ENCODE measurements at places on chromosomes 6 and 20.
A peak's percentile ranks its signal among the peaks of the same experiment; 100 is the strongest.

DNA sequence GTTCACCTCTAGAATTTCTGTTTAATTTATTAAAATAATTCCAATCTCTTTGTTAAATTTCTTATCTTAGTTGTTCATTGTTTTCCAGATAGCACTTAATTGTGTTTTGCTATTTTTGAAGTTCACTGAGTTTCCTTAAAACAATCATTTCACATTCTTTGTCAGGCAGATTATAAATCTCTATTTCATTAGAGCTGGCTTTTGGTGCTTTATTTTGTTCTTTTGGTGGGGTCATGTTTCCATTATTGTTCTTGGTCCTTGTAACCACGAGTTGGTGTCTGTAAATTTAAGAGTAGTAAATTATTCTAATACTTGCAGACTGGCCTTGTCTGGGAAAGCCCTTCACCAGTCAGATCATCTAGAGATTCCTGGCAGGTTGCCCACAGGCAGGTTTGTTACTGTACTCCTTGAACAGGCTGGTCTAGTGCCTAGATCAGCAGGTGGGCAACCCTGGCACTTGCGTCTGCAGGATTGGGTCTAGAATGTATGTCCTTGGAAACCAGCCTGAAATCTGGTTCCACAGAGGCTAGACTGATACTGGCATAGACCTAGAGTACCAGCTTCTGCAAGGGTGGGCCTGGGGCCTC, 110.4 kb downstream of the ADGB start:
- no peak for DNase-seq

DNA sequence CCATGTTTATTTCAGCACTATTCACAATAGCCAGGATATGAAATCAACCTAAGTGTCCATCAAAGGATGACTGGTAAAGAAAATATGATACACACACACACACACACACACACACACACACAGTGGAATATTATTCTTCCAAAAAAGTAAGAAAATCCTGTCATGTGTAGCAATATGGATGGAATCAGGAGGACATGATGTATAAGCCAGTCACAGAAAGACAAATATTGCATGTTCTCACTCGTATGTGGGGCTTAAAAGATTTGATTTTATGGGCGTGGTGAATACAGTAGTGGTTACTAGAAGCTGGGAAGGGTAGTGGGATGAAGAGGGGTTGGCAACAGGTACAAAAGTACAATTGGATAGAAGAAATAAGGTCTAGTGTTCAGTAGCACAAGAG, 207.0 kb upstream of the PRDM1 start:
- no peak for DNase-seq

GRCh38 chr6:90319044-90319443, 22.4 kb upstream of the BACH2 start:
- no peak for DNase-seq

GRCh38 chr6:68990317-68990716, 355.2 kb downstream of the ADGRB3 start:
- no peak for DNase-seq

DNA sequence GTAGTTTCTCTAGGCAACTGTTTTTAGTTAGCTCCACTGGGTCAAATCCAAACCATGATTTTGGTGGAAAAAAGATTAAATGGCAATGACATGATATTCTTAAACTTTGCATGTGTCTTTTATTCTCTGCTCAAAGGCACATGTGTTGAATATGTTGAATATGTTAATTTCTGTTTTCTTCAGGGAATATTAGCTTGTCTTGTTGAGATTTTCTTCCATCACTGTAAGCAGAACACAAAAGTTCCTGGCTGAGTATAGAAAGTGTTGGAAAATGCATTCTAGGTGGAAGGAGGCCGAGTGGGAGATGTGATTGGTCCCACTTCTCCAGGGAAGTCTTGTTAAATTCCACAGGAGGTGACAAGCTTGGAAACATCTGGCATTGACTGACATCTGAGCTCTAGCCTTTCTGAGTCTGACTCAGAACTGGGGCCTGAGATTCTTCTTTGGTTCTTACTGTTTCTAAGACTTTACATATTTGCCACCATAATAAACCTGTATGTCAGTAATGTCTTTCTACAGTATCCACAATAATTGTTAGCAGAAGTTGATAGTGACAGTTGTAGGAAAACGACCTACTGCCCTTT, 81.1 kb downstream of the LAMA4 start:
- no peak for DNase-seq

GRCh38 chr6:7922596-7922995, 12.0 kb upstream of the TXNDC5 start:
- DNase-seq, result no peak

DNA sequence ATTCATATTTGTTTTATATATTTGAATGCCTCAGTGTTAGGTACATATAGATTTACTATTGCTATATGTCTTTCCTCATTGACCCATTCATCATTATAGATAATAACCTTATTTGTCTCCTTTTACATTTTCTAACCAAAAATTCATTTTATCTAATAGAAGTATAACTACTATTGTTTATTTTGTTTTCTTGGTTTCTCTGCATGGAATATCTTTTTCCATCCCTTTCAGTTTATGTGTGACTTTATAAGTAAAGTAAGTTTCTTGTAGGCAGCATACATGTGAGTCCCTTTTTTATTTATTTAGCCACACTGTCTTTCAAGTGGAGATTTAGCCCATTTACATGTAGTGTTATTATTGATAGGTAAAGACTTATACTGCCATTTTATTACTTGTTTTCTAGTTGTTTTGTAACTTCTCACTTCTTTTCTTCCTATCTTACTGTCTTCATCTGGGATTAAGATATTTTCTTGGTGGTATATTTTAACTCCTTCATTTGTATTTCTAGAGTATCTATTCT, 572.0 kb upstream of the MAN1A1 start:
- DNase-seq, result no peak

DNA sequence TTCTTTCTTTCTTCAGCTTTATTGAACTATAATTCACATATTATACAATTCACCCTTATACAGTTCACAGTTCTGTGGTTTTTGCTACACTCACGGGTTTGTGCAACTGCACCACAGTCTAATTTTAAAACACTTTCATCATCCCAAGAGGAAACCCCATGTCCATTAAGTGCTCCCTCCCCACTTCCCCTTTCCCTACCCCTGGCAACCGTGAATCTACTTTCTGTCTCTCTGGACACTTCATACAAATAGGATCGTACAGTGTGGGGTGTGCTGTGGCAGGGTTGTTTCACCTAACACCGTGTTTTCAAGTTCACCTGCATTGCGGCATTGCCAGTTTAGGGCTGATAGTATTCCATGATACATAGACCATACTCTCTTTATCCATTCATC, 118.8 kb downstream of the PHACTR3 start:
- DNase-seq, result no peak

DNA sequence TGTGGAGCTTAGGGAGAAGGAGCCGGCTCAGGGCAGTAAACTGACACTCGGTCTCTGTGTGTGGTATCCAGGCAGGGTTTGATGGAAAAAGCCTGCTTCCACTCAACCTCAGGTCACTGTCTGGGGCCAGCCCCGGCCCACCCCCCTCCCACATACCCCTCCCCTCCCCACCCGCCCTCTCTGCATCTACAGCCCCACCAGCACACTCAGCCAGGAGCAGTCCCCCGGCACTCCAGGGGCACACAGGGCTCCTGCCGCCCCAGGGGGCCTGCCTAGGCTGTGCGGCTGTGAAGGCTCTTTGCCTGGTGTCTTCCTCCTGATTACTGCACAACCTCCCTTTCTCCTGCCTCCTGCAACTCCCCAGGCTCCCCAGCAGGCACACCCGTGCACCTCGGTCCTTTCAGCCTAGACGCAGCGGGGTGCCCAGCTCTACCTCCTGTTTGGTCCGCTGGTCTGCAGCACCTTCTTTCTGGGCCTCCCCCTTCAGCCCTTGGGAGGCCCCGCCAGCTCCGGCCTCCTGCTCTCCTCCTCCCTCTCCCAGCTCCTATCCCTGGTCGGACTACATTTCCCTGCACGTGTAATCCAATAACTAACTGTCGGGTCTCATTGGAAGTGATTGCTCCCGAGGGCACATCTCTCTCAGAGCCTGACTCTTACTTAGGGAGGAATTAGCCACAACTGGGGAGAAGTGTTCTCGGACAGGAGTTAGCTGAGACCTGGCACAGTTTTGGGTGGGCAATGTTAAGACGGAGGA, 1.3 kb upstream of the FOXF2 start:
- DNase-seq, result no peak

DNA sequence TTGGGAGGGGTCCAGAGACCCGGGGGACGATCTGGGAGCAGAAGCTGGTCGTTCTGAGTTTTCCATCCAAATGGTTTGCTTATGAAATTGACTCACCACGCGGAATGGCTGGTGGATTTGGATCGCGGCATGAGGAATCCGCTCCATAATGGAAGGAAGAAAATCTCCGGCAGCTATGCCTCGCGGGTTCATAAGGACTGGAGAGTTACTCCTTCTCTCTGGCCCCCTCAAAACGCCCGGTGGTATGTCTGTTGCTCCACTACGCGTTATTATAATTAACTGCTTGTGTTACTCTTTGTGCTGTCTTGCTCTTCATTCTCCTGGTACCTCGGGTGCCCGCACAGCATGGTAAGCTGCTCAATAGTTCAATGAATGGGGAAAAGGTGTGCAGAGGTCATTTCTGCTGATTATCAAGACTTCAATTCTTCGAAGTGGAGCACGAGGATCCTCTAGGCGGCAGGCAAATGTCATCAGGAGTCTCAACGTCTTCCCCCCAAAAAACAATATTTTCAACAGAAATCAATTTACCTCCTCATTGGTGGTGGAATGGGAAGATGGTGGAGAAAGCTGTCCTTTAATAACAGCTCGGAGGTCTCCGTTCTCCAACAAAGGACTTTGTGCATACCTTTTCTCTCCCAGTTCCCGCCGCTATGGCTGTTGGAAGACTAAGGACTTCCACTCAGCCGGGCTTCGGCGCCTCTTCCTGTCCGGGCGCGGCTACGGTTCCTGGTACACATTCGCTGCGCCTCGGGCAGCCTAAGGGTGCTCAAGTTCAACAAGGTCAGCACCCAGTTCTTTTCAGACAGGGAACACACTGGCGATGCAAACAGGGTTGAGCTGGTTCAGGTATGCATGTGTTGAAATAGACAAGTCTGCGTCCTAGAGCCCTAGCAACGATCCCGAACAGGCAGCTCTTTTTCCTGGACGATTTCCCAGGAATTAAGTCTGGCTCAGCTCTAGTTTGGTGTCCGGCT, 9.2 kb upstream of the PRSS16 start:
- DNase-seq, result peak; percentile 29

DNA sequence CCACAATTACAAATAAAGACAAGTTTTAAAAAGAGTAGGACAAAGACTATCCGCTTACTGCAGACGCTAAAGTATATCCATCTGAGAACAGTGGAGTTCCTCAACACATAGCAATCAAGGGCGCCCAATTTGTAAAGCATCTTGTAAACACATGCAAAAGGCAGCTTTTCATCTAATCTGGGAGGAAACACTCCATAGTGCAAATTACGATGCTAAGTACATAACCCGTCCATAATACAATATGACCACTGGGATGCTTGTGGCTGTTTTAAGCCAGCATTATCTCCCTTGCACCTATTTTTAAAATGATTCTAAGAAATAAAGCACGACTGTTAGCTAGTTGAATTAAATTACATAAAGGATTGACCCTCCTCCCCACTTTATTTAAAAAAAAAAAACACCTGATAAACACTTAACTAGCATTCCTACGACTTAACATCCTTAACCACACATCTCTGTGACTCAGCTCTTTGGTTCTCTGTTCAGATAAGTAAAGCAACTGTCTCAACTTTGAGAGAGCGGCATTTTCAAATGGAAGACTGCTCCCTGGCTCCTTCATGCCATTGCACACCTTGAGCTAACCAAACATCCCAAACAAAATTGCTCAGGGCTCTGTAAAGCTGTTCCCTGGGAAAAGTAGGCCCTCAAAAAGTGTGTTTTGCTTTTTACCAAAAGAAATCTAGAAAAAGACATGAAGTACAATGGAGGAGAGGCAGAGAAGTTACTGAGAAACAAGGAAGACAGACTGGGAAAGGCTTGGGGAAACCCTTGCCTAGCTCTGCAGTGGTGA, 14.2 kb downstream of the SLC22A23 start:
- DNase-seq, result peak; percentile 81

DNA sequence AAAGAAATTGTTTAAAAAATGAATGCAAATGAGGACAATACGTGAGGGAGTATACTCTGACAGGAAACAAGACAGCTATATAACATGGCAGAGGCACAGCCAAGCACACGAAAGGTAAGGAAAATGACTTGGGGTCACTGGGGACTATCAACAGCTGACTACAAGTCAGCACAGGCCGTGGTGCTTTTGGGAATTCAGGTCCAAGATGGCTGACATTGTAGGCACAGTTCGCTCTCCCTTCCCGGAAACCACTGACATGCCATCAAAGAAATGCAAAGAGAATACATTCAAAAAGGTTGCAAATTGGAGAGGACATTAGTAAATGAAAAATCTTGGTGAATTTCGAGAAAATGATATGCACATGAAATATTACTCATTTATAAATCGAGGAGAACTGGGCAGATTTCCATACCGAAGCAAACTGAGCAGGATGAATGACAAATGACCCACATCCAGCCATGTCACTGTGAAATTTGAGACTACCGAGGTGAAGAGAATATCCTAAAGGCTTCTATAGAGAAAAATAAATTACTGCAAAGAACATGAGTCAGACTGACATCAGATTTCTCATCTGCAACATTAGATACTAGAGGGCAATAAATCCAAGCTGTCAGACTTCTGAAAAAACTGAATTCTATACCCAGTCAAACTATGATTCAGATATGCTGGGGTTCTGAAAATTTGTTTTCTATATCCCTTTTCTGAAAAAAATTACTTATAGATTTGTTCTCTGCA, 391.1 kb downstream of the BTBD9 start:
- DNase-seq, result no peak

DNA sequence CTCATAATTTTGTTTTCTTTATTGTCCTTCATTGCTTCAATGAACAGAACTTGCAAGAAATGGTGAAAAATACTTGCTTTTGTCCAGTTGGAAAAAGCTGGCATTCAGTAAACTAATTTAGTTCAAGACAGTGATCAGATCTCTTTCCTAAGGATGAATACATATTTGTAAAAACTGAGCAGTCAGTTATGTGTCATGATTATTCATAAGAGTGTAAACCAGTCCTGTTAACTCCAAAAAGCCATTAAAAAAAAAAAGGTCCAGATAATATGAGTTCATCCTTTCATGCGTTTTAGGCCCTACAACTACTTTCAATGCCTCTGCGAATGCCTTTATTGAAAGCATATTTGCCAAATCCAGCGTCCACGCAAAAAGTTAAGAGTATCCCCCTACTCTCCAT, 609 bp downstream of the PGM3 start:
- peak; percentile 12 for DNase-seq

DNA sequence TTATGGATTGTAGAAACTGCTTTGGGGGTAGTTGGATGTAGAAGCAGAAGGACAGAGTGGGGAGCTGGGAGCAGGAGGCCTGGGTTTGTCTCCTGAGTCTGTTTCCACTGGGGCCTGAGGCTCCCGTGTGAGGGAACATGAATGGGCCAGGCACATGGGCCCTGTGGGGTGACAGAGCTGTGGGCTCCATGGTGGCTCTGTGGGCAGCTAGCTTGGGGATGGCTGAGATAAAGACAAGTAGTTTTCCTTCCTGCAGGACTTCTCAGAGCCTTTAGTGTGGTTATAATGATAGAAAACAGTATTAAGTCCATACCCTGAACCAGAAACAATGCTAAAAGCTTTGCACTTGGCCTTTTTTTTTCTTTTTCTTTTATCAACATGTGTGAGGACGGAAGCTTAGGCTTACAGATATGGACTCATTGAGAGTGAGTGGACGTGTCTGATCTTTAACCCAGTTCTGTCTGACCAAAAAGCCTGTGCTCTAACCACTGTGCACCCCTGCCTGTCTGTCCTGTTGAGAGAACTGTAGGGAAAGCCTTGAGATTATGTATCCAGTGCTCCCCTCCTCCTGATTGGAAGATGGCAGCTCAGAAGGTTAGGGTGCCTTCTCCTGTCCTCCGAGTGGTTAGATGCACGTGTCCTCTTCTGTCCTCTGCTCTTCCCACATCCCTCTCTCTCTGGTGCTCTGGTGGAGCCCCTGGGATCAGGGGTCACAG, 98.3 kb downstream of the CDH26 start:
- DNase-seq, result no peak

All from kidney tubule cell (primary cell).